ENCODE measurements at places on chromosomes 4 and X. TPM values are rescaled to one million over a fixed set of nuclear protein-coding genes. Genes with fewer than 3 reads are reported as not detected.

HS3ST1 gene
- 2.5 TPM for total RNA-seq

CXCL5 gene
- total RNA-seq = not detected

HAUS3 gene
- 6.5 TPM for total RNA-seq

RAP1GDS1 gene
- 42.3 TPM for total RNA-seq

SLC10A4 gene
- total RNA-seq = 0.06 TPM

NPFFR2 gene
- total RNA-seq = not detected

SLC16A2 gene
- total RNA-seq = 5.0 TPM

DHX15 gene
- 144 TPM for total RNA-seq

TRIML1 gene
- total RNA-seq = not detected

NPY2R gene
- 117 TPM for total RNA-seq

MND1 gene
- total RNA-seq = 6.9 TPM

ANAPC4 gene
- 30.8 TPM for total RNA-seq

CCKAR gene
- total RNA-seq = 0.13 TPM

EFHC2 gene
- 0.13 TPM for total RNA-seq

PDE6B gene
- total RNA-seq = 0.37 TPM

DCAF8L2 gene
- not detected for total RNA-seq

MAGEA12 gene
- total RNA-seq = not detected

NUDT10 gene
- total RNA-seq = 0.62 TPM

MAGEA1 gene
- not detected for total RNA-seq

NEXMIF gene
- under 0.01 TPM for total RNA-seq

HAUS7 gene
- 14.3 TPM for total RNA-seq

DUSP9 gene
- total RNA-seq = not detected

PNMA6F gene
- total RNA-seq = not detected

GASK1B gene
- total RNA-seq = 25.1 TPM

AADAT gene
- 3.3 TPM for total RNA-seq

G6PD gene
- total RNA-seq = 73.5 TPM

MTHFD2L gene
- total RNA-seq = 11.9 TPM

SPACA5 gene
- not detected for total RNA-seq

MFAP3L gene
- total RNA-seq = 0.44 TPM

RNF128 gene
- 1.1 TPM for total RNA-seq

HOPX gene
- total RNA-seq = 0.68 TPM

NLGN3 gene
- 0.37 TPM for total RNA-seq

GPR82 gene
- not detected for total RNA-seq

NUDT9 gene
- 18.1 TPM for total RNA-seq

MOSPD2 gene
- 38.0 TPM for total RNA-seq

GYG2 gene
- 0.06 TPM for total RNA-seq

ADH4 gene
- not detected for total RNA-seq

ZC4H2 gene
- total RNA-seq = 3.3 TPM

COX7B2 gene
- not detected for total RNA-seq

UGT2B17 gene
- total RNA-seq = not detected

DAPP1 gene
- not detected for total RNA-seq

ITIH6 gene
- total RNA-seq = not detected

SPATA18 gene
- total RNA-seq = 10.1 TPM

SULT1B1 gene
- 3.0 TPM for total RNA-seq

FGF13 gene
- total RNA-seq = 0.44 TPM

HGFAC gene
- total RNA-seq = not detected

NXF3 gene
- not detected for total RNA-seq

CT47C1 gene
- not detected for total RNA-seq

FRG2 gene
- not detected for total RNA-seq

LUZP4 gene
- not detected for total RNA-seq

All from aortic smooth muscle cell (primary cell).